Kidney tubule cell (primary cell): ENCODE measurements at places on chromosomes 5 and 9.

- DNase-seq: no peak
These were observed 237.9 kb downstream of the CACNA1B start for GRCh38 chr9:138115506-138115905.

GRCh38 chr5:33530183-33531036, 89.6 kb downstream of the TARS1 start:
- DNase-seq: no peak

- peak; percentile 59 for DNase-seq
These were observed 95.4 kb upstream of the DAB2 start for GRCh38 chr5:39520232-39520572.

- no peak for DNase-seq
These were observed 8.4 kb downstream of the NDUFS4 start for GRCh38 chr5:53568871-53569270.

DNA sequence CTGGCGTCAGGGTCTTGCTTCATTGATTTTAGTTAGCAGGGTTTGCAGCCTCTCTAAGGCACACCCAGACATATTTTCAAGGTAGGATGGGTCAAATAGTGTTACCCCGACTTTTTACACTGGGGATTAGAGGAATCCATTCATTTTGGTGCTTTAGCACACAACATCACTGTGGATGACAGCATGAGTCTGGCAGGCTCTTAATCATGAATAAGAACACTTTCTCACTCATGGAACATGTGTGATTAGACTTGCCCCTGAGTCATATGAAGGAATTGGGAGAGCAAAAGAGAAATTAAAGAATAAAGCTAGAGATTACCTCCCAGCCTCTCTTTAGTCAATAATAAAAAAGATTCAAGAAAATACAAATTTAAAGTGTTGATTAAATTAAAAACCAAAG, 175.6 kb downstream of the SEMA5A start:
- DNase-seq: peak; percentile 36

DNA sequence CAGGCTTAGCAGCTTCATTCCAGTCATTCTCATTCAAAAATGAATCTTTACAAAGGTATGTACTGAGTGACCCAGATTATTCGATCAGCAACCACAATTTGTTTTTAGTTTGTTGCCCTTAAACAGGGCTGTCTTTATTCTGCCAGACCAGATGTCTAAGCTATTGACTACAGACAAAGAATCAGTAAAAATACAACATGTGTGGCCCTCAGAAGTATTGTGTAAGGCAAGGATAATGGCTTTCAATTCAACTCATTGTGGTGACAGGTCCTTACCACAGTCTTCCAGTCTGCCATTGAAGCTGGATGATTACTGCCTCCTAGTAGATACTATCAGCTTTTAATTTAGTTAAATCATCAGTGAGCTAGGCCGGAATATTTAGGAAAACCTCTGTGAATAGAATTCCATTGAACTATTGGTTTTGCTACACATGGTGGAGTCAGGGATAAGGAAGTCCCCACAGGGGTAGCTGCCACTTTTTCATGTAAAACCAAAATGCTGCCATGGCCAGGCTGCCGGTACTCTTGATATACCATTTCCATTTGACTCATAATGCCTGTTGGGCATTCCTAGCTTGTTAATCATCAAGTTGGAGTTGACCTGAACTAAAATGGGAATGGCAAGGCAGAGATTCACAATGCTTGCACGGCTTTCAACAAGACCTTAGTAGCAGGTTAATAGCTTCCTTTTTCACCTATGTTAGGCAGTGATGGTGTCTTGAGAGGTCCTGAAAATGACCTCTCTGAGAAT, 175.6 kb downstream of the MEF2C start:
- peak; percentile 59 for DNase-seq

DNA sequence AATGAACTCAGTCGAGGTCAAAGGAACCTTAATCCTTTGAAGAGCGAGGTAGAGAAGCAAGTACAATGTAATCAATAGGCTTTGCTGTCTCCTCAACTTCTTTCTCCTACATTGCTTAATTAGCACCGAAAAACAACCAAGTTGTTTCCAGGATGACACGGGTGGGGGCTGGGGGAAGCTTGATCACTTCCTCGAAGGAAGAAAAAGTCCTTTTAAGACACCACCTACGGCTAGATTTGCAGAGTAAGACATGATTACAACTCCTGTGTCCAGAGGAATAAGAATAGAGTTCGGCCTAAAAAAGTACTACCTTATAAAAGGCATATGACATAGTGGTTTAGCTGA, 811 bp upstream of the ARRDC3 start:
- DNase-seq: peak; percentile 44

DNA sequence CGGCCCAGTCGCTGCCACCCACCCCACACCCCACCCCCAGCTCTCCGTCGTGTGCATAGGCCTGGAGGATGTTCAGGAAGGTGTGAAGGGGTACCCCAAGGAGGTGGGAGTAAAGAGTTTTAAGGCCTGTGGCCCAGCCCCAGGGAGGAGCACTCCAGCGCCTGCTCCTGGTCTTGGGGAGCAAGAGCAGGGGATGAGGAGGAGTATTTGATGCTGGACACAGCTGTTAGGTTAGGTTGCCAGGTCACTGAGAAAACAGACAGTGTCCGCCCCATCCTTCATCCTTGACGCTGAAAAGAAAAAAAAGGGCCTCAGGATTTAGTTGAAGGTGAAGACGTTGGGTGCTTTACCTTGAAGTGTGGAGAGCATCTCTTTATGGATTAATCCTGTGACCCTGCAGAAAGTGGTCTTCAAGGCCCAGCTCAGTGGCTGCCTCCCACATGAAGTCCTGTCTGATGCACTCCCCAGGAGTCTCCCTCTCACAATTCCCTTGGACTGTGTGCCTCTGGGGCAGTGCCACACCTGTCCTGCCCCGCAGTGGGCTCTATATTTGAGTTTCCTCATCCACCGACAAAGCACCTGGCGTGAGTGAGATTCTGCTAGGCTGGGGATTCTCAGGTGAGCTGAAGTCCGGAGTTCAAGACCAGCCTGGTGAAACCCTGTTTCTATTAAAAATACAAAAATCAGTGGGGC, 101.8 kb downstream of the SPRY4 start:
- DNase-seq: no peak

DNA sequence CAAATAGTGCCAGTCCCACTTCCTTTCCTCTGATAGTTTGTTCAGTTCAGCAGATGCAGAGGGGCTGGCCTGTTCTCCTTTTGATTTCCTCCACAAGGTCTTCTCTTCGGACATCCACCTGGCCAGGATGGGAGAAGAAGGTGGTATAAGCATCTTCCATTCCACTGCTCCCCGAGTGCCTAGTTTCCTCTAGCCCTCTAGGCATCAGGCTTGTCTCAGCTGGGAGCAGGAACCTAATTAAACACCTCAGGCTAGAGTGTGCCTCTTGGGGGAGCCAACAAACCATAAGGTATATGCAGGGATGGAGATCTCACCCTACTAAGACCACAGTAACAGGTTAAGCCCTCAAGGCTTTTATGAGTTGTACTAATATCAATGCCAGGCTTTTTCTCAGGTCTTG, 835 bp upstream of the DND1 start:
- no peak for DNase-seq

- no peak for DNase-seq
These were observed 152.2 kb downstream of the TMEM161B start for GRCh38 chr5:88116396-88116795.

- peak; percentile 31 for DNase-seq
These were observed 29.6 kb downstream of the LHX2 start for GRCh38 chr9:124040935-124041816.

GRCh38 chr5:71829206-71829605, 110.1 kb downstream of the CARTPT start:
- DNase-seq: no peak

DNA sequence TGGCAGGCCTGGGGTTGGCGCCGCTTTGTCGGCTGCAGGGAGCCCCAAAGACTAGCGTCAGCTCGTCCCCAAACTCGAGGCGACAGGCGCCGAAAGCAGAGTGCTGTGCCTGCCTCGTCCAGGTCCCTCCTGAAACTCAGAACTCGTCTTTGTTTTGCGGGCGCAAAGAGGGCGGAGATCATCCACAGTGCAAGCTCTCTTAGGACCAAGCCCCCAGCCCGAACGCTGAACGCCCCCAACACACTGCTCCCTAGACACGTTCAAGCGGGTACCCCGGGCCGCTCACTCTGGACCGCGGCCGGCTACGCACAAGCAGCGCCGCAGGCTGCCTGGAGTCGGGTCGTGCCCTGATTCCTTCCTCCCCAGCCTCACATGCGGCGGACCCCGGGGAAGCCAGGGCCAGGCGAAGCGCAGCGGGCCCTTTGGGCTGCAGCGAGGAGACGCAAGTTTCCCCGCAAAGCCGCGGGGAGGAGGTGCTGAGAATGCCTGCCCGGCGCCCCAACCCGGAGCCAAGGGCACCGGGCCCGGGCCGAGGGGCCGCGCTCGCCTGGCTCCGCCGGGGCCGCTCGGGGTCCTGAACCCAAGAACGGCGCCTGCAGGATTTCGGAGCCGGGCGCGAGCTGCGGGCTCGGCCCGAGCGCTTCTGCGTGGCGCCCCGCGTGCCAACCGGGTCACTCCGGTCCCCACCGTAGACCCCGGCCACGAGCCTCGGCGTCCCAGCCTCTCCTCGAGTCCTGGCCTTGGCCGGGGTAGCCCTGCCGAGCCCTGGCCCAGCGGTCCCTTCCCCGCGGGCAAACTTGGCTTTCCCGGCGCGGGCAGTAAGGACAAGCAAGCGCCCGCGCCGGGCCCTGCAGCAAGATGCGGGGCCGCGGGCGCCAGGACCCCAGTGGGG, 738 bp downstream of the FSTL4 start:
- DNase-seq: no peak

- DNase-seq: no peak
These were observed 68.7 kb upstream of the TAS2R1 start for GRCh38 chr5:9698841-9699240.

DNA sequence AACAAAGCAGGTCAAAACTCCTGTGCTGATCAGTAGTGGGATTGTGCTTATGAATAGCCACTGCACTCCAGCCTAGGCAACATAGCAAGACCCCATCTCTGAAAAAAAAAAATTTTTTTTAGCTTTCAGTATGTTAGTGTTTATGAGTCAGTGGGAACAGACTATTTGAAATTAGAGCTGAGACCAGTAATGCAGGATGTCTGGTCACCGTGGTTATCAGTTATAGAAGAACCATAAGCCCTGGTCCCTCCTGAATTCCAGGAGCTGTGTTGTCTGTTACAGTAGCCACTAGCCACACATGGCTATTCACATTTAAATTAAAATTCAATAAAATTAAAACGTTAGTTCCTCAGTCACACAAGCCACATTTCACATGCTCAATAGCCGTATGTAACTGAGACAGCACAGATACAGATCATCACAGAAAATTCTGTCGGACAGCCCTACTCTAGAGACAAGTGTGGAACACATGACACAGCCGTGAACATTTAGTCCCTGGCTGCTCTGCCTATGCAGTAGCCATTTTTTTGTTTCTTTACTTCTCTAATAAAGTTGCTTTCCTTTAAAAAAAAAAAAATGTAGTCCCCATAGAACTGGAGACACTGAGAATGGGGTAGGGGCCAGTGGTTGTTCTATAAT, 96.1 kb upstream of the SAP30L start:
- DNase-seq: no peak

DNA sequence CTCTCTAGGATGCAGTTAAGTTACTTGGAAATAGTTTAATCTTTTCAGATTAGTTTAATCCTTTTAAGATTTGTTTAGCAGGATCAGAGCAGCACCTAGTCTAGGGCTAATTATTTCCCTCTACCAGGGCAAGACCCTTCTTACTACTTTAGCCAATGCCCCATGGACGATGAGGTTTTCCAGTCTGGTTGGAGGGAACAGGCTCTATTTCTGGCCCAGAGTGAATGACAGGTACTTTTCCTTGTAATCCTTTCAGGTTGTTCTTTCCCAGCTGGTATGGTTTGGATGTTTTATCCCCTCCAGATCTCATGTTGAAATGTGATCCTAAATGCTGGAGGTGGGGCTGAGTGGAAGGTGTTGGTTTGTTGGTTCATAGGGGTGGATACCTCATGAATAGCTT, 27.2 kb downstream of the PTTG1 start:
- no peak for DNase-seq

- peak; percentile 49 for DNase-seq
These were observed 61.4 kb upstream of the FST start for GRCh38 chr5:53418826-53419658.

GRCh38 chr5:133992429-133993155, 12.2 kb downstream of the VDAC1 start:
- DNase-seq: no peak

DNA sequence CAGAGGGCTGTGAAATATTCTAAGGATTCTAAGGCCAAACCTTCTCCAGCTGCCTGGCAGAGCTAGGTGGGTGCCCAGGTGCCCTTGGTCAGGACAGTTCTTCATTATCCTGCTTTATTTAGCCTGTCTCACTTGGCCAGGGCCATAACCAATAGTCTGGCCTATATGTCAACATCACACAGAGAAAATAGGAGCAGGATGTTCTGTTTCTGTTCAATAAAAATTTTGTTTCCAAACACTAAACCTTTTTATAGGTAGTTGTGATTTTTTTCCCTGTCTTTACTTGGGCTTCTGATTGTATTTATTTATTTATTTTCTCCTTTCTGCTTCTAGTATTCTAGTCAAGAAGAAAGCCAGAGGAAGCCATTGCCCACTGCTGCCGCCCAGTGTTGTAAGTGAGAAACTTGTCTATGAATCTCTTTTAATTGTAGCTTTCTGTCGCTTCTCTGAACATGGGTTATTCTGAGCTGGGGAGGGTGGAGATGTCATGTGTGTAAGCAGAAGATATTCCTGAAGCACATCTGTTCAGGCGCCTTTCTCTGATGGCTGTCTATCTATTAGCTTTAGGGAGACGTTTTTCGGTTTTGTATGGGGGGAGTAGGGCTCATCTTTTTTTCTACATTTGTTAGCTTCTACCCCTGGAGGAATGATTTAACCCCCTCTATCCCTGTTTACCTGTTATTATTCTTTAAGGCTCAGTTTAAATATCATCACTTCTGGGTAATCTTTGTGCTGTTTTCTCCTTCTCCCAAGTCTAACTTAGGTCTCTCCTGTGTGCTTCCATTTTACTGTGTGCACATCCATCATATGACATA, 97.1 kb downstream of the UNC13B start:
- peak; percentile 76 for DNase-seq

DNA sequence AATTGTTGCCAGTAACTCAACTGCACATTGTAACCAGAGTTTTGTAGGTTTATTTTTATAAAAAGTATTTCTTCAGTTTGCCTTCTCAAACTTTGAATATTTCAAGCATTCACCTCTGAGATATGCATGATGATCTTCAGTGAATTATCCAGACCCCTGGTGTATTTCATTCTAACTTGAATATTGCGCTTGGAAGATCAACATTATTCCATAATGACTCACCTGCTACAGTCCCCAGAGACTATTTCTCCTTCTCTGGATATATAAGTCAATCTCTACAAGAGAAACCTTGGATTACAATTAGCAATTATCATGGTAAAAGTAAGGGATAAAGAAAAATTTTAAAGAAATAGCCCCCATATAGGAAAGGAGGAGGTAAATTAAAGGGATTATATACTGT, 1041.0 kb downstream of the TLE1 start:
- peak; percentile 46 for DNase-seq

GRCh38 chr9:100322954-100323536, 29.7 kb downstream of the TEX10 start:
- peak; percentile 40 for DNase-seq

DNA sequence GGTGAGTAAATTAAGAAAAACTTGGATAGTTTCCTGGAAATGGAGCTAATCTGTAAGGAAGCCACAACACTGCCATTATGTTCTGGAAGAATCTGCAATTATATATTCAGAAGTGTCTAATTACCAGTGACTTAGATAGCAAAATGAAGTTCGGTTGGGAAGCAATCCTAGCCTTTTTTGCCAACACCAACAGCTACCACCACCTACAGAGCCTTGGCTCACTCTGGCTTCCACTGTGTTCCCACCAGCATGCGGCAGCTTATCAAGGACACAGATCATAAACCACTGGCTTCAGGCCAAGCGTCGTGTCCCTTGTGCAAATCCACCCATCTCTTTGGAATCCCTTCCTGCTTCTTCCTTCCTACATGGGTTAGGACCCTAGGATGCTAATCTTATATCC, 118.0 kb upstream of the PCA3 start:
- DNase-seq: peak; percentile 22
